Astrocyte of the spinal cord (primary cell): ENCODE measurements at places on chromosomes 2 and 18.

DNA sequence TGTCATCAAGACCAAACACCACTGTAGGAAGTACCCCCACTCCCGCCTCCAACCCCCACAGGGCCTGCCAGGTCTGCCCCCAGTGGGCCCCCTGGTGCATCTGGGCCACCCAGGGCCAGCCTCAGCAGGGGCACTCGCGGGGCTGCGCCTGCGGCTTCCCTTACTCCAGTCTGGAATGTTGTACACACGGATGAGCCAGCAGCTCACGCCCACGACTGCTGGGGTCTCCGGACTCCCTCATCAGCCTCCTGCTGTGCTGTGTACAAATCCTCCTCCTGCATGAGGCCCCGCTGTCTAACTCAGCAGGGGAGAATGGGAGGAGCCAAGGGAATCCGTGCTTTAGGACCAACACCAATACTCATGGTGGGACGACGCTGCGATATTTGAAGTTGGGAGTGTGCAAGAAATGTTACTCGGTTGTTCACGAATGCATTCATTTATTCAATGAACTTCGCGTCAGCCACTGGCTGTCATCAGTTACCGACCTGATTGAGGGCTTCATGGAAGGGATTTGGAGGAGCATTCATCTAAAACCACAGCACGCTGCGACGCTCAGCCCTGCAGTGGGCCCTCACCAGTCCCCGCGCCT is 654 bp upstream of the ASB1 start:
- DNase-seq, result peak; percentile 90

DNA sequence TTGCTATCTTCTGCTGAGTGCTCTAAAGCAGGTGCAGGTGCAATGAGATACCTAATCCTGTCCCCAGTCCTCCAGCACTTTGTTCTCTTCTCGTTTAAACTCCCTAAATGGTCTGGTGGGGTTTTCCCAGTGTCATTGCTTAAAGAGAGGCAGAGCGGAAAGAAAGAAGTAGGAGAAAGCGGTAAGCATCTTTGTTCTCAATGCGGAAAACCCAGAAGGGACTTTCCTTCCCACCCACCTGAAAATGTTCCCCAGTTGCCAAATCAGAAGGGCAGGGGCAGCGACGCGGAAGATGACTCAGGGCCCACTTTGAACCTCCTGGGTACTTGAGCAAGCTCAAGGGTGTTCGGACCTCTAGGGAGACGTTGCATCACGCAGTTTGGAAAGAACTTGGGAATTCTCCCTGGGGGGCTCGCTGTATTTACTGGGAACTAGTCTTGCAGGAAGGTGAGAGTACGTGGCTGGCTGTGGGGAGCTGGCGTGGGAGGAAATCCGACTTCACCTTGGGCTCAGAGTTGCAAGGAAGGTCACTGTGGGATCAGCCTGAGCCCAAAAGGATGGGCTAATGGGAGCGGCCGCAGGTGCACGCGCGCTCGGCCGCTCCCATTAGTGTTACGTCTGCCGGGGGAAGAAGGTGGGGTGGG is 589 bp upstream of the SGPP2 start:
- no peak for DNase-seq

DNA sequence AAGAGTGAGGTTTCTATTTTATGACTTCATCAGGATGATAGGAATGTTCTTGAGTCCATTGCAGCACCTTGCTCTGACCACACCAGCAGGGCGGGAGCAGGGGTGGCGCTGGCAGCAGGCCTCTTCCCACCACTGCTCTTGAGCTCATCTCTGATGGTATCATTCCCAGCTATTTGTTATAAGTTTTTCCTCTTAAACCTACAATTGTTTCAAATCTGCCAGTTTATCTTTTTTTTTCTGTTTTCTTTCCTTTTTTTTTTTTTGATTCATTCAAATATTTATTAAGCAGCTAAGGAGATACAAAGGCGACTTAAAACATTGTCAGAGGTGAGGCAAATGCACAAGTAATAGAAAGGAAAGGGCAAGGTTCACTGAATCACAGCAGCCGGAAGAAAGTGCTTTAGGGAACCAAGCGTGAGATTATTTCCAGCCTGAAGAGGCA is 28.7 kb downstream of the NIFK start:
- DNase-seq, result peak; percentile 17

- DNase-seq, result no peak
Measured at GRCh38 chr18:55838319-55838718, 250.3 kb upstream of the TCF4 start.

GRCh38 chr18:29041976-29042375 is 865.0 kb upstream of the CDH2 start:
- DNase-seq, result no peak

DNA sequence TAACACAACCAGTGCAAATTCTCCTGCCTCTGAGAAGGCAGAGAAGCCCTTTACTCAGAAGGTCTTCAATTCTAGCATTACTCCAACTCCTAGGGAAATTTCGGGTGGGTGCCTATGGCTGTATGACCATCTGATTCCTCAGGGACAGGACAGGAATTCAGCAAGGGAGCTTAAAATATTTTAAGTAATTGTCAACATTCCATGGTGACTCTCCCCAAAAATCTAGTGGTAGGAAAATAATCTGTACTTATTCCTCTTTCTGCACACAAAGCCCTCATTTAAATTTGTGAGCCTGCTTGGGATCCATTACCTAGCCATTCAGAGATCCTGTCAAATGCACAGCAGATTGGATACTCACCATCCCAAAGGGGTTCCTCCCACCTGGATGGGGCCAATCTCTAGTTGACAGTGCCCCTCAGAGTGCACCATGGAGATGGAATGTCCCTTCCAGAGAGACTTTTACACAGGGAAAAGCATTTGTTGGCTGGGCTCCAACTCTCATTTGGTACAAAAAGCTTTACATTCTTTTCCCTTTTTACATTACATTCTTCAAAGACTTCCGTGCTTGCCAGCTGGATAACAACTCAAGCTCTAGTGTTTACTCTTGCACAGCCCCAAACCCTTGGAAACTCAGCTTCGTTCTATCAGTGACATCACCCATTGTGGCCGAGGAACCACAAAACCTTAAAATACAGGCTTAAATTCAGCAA is 3.1 kb upstream of the TMEM150A start:
- DNase-seq, result peak; percentile 94

DNA sequence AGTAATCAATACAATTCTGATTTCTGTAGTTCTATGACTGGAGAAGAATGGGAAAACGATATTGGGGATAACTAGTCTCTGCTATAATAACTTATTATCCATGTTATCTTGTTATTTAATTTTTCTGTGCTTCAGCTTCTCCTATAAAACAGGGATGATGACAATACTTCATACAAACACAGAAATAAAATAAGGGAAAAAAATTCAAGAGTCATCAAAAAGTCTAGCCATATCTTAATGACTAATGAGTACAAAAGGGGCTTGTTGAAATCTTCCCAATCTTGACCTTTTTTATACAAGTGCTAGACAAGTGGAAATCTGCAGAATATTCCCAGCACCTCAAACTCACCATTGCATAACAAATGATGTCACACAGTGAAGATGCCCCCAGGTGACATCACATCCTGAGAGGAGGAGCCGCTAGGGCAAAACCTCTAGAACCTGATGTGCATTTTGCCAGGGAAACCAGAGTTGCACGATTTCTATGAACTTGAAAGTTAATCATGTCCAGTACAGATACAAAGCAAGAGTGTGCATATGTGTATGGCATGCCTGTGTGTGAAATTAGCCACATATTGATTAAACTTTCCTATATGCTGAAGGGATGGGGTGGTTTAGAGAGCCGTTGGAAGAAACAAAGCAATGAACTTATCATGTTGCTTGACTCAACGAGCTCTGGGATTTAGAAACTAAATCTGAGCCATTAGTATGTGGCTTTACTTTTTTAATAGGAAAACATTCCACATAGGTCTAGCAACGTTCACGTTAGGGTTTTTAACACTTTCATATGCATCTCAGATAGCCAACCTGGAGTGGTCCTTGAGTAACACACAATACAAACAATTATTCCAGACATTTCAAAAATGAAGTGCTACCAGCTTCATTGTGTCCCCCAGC is 278.9 kb downstream of the SLC4A3 start:
- DNase-seq, result no peak

DNA sequence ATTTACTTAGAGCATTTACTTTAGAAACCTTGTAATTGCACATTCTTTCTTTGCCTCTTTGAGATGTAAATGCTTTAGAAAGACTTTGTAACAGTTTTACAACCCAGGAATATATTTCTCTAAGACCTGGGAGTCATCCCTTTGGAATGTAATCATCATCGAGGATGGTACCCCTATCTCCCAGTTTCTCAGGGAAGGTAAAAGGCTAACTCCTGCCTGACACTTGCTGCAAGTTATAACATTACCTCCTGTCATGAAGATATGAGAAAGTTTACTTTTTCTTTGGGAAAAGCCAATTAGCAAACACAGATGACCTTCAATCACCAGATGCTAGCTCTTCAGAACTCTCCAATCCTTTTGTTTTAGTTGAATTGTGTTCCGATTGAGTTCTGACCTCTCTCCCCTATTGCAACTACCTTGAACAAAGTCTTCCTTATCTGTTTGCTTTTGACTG is 420.3 kb upstream of the FSIP2 start:
- no peak for DNase-seq

GRCh38 chr2:164792316-164793170 is 49.1 kb downstream of the COBLL1 start:
- no peak for DNase-seq

DNA sequence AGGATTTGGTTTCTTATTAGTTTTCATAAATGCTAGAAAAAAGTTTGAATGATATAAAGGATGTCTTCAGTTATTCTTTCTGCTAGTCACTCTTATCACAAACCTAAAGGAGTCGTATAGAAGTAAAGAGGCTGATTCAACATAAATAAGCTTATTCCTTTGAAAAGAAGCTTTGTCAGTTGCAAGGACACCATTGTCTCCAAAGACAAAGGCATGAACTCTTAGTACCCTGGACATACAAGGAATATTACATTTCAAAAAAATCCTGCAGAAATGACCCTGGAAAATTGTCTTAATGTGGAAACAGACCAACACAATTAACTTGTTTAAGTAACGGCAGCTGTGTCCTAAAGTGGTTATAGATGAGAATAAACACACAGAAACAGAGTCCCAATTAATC is 528.0 kb downstream of the CPS1 start:
- no peak for DNase-seq

- DNase-seq, result no peak
Measured at GRCh38 chr2:116094196-116094595, 1651.8 kb downstream of the DPP10 start.

DNA sequence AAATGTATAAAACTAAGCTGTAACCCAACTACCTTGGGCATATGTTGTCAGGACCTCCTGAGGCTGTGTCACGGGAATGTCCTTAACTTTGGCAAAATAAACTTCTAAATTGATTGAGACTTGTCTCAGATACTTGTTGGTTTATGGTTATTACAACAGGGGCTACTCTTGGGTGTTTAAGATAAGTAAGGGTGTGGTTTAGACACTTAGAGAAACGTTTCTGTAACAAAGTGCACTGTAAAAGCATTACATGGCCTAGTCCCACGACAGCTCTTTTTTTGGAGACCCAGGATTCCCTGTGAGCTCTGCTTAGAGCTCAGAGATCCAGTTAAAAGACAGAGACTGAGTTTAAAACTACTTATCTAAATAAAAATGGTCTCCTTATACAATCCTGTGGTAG is 32.3 kb upstream of the LIPG start:
- no peak for DNase-seq

- peak; percentile 64 for DNase-seq
Measured at GRCh38 chr18:35389095-35389618, 12.0 kb upstream of the ZNF396 start.

DNA sequence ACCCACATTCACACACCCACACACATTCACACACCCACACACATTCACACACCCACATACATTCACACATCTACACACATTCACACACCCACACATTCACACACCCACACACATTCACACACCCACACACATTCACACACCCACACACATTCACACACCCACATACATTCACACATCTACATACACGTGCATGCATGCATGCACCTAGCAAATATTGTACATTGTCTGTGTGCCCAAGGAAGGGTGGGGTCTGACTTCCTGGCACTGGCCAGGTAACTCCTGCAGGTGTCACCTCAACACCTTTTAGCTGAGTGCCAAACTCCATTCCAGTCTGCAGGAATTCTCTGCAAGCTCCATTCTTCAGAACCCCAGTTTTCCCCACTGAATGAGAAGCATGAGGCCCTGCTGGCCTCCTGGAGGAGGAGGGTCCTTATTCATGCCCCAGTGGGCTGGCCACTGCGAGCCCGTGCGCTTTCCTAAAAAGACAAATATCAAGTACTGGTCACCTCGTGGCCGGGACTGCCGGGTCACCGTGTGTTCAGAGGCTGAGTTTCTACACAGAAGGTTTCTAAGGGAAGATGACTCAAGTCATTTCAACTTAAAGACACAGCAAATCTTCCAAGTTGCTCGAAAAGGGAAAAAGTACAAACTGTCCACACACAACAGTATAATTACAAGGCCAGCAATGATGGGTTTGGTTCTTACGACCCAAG is 131.5 kb downstream of the HDAC4 start:
- no peak for DNase-seq
